ENCODE measurements at places on chromosomes 2 and 18. TPM values are rescaled to one million over a fixed set of nuclear protein-coding genes. Genes with fewer than 3 reads are reported as not detected.
A peak's percentile ranks its signal among the peaks of the same experiment; 100 is the strongest.

DNA sequence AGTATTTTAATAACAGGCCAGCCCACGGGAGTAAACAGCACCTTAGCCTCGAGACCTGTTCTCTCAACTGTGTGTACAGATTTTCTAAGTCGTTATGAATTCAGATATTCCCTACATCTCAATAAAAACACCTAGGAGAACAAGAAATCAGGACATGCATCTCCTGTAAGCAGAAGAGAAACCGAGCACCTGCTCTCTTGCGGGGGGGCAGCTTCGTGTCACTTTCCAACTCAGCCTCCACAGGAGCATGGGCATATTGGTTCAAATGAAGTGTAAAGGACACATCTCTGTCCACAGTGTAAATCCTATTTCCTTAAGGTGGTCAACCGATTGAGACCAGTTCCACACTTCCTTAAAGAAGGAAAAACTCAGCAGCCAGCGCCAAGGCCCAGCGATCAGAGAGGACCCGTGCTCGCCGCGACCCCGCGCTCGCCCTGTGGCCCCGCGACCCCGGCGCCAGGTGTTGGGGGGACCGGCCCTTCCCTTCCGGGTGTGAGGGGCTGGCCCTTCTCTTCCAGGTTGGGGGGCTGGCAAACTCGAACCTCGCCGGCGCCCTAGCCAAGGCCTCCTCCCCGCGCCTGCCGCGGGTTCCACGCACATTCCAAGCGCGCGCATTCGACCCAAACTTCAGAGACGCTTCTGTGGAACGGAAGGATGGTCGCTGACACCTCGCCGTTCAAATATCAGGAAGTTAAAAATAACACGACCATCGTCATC is 652 bp downstream of the SH3YL1 start:
- DNase-seq, result no peak

GRCh38 chr2:180571559-180571958 is 408.8 kb upstream of the UBE2E3 start:
- peak; percentile 58 for DNase-seq

GRCh38 chr2:212033888-212034287 is 504.7 kb downstream of the ERBB4 start:
- DNase-seq, result no peak

- no peak for DNase-seq
Observed at GRCh38 chr2:8568543-8569302, 113.1 kb upstream of the ID2 start.

GRCh38 chr2:111705711-111706336 is 178.2 kb downstream of the ANAPC1 start:
- DNase-seq, result peak; percentile 98

GRCh38 chr2:37274359-37274965 is 43.0 kb downstream of the NDUFAF7 start:
- no peak for DNase-seq

DNA sequence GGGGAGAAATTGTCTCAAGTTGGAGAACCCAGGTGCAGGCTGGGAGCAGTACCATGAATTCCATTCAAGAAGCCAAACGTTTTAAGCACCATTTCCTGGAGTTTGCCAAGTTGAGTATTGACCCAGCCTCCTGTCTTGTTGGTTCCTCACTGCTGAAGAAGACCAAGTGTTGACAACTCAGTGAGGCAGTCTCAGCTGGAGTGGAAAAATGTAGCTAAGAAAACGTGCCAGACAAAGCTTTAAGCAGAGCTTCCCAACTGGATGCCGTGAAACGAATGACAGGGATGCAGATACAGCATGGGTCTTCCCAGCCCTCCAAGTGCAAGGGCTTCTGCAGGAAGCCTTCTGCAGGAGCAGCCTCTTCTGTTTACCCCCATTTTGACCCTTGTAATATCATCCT is 778 bp upstream of the INPP1 start:
- no peak for DNase-seq

- peak; percentile 82 for DNase-seq
Observed at GRCh38 chr2:132923787-132924186, 253.8 kb upstream of the LYPD1 start.

DNA sequence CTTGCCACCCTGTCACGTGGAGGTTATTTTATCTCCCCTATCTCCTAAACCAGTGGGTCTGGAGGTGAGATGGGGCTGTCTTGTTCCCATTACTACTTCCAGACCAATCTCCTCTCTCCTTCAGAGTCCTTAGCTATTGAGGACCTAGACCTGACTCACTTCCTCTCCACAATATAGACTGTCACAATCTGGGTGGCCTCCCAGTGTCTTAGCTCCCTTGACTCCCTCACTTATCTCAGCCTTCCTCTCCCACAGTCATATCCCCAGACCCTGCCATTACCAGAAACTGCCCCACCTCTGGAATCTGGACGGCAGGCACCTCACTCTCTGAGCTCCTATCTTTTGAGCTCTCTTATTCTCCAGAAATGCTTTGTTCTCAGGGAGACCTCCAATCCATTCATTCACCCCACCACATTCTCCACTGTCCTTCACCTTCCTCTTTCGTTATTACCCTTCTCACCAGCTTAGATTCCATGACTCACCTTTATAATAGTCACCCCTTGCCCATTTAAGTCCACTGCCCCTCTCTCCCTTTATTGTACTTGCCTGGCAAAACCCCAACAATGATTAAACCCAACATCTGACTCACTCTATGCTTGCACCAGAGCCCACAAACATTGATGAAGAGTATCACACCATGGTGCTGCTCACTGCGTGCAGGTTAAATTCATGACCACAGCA is 23.3 kb upstream of the SIX3 start:
- DNase-seq, result peak; percentile 57

- no peak for DNase-seq
Observed at GRCh38 chr2:12210016-12210933, 463.8 kb downstream of the LPIN1 start.

DNA sequence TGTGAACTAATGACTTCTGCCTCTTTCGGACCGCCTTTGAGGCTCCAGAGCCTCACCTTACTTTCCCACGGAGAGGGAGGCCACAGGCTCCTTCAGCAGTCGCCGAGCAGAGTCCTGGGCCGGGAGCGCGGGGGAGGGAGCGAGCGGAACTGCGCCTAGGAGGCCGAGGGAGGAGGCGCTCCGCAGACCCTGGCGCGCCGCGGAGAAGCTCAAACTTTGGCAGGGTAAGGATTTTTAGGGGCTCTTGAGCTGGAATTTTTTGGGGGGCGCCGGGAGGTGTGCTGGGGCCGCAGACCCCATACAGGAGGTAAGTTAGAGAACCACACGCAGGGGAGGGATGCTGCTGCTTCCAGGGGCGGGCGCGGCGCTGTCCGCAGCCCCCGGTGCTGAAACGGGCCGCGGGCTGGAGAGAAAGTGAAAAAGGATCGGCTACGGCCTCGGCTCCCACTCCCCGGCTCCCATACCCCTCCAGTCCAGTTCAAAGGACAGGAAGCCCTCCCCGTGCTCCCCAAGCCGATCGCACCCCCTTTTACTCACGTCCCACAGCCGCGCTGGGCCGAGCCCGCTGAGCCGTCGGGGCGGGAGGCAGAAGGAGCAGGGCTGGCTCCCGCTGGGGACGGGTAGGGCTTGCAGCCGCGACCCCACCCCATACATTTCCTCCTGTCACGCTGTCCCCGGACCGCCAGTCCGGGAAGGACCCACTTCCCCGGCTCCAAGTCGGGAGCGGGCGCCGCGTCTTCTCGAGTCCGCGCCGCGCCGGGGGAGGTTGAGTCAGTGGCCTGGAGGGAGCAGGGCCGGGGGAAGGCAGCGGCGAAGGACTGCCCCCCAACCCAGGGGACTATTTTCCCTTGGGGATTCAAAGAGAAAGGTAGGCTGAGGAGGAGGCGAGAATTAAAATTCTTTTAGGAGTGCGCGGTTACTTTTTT is at the start of gene CNGA3:
Gene CNGA3, plus strand, starts transcription at position 146 of the 926 bp plus-strand sequence. CDS start 23,520 bp downstream, outside the sequence.
- peak; percentile 10 for DNase-seq

DNA sequence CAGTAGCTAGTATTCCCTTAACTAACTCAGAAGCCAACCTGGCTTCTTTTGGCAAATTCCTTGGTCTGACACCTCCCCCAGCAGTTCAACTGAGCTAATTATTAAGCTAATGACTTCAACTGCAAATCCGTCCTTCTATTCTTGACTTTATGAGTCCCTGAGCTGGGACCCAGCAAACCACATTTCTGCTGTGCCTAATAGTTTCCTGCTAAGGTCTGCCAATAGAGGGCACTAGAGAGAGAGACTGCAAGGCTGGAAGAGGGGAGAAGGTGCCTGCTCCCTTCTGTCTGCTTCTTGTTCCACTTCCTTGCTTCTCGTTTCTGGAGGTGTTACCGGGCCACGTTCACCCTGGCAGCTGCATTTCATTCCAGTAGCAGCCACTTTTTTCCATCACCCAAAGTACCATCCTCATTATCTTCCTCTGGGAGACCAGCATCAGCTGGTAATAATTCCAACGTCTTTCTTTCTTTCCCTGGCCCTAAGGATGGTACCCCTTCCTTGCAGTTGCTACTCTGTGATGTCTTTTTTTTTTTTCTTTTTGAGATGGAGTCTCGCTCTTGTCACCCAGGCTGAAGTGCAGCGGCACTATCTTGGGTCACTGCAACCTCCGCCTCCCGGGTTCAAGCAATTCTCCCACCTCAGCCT is 352.0 kb downstream of the TNS1 start:
- peak; percentile 82 for DNase-seq

DNA sequence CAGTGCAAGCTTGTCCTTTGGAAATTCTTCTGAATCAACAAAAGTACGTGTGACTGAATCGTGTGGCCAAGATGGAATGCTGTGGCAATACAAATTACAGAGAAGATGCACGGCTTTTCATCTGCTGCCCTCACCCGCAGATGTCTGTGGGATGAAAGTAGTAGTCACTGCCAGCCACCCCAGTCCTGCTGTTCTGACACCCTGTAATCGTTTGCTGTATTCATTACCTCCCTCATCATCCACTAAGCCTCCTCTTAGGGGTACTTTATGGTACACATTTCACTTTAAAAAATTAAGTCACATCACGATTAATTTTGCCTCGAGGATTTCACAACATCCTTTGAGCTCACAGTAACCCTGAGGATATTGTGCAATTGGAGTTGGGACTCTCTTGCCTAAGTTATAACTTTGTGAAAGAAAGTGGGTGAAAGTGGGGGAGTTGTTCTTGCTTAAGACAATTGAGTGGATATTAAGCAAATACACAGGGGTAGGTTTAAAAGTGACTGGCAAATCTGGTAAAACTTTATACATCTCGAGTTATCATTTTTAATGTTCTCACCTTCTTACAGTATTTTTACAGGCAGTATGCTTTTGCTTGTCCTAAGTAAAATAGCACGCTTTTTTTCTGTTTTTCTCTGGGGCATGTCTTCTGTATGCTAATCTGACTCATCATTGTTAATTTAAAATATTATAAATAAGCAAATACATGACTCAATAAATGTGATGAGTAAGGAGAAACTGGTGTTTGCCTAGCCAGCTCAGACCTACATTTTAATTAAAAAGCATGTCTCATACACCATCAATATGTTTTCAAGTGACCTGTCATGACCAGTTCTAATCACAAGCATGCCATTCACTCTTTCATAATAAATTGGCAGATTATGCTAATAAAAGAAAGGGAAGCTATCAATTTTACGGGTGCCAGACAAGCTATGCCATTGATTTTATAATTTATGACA is 680.9 kb downstream of the IRS1 start:
- peak; percentile 91 for DNase-seq

DNA sequence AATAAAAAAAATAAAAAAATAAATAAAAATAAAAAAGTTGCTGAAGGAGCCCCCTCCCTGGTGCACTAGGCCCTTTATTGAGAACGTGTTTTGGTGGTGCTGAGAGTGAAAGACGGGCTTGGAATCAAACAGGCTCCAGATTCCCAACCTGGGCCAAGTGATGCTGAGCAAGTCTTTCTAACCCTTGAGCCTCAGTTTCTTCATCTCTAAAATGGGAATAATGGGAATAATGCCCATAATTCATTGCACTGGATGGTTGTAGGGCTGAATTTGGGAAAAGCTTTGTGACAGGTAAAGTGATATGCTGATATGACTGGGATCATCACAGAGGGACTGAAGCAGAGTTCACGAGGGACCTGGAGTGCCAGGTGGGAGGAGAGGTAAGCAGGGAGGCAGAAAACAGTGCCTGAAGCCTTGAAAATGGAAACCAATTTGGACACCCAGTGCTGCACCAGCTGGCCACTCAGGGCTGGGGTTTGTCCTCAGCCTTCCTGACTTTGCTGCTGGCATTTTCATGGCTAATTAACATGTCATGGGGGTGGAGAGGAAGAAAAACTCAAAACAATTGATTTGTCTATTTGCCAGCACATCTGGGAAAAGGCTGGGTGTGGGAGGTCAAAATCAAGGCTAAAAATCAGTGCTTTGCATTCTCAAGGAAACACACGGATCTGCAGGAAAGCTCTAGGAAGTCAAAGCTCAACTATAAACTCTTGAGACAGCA is 241.3 kb downstream of the LOXHD1 start:
- no peak for DNase-seq

DNA sequence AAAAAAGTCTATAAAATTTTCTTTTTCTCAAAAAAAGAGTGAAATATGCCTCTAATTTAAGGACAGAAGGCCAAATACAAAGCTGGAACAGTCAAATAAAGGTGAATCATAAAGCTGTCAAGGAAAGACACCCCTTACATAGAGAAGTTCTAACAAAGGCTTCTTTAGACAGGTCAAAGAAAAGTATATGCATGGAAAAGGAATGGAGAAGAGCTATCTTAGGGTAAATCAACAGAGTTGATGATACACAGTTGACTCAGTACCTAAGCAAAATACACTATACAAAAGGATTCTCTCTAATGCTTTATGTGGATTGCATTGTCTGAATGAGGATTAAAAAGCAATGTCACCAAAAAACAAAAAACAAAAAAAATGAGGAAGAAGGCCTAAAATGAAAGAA is 214.8 kb downstream of the TXNL1 start:
- no peak for DNase-seq

DNA sequence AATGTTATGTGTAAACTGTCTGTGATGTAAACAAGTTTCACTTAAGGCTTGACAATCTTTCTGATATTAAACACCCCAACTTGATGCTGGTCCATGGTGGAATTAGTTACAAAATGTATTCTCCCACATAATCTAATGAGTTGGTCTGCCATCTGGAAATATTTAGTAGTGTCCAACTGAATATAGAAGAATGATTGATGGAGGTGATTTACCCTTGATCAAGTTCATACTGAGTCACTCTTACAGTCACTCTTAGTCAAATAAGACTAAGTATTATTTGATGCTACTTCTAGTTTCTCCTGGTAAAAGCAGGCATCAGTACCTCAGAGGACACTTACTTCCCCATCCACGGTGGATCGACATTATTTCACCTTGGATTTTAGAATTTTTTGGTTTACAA is 198.1 kb downstream of the SATB2 start:
- DNase-seq, result no peak

DNA sequence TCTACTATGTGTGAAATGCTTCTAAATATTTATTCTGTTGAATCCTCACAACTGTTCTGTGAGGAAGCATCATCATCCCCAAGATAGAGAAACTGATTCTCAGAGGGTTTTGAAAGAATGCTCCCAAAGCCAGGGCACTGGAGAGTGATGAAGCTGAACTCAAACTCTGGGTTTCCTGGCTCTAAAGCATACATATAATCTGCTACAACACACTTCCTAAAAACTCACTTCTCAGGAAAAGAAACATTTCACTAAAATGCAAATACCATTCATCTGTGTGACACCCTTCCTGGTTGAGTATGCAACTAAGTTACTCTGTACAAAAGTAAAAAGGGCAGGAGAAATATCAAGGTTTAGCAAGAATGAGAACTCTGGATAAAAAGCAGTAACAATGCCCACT is 58.6 kb downstream of the GRB14 start:
- DNase-seq, result no peak

ZSWIM2 gene
- total RNA-seq, result not detected

CYRIA gene
- 0.02 TPM for total RNA-seq

LONRF2 gene
- total RNA-seq, result 0.10 TPM

DSG4 gene
- not detected for total RNA-seq

RAB17 gene
- 0.30 TPM for total RNA-seq

DNAJC5G gene
- total RNA-seq, result not detected

CCBE1 gene
- 7.7 TPM for total RNA-seq

CRYBA2 gene
- not detected for total RNA-seq

DYSF gene
- 0.81 TPM for total RNA-seq

Data from M059J (cell line).